Activated CD4-positive, alpha-beta T cell treated with anti-CD3 and anti-CD28 coated beads for 24 hours (primary cell): ENCODE measurements at places on chromosomes 3 and 15.

GRCh38 chr15:57198654-57199291, 177.5 kb upstream of the CGNL1 start:
- DNase-seq: no peak

GRCh38 chr15:77071305-77072223, 655 bp upstream of the TSPAN3 start:
- DNase-seq: no peak

DNA sequence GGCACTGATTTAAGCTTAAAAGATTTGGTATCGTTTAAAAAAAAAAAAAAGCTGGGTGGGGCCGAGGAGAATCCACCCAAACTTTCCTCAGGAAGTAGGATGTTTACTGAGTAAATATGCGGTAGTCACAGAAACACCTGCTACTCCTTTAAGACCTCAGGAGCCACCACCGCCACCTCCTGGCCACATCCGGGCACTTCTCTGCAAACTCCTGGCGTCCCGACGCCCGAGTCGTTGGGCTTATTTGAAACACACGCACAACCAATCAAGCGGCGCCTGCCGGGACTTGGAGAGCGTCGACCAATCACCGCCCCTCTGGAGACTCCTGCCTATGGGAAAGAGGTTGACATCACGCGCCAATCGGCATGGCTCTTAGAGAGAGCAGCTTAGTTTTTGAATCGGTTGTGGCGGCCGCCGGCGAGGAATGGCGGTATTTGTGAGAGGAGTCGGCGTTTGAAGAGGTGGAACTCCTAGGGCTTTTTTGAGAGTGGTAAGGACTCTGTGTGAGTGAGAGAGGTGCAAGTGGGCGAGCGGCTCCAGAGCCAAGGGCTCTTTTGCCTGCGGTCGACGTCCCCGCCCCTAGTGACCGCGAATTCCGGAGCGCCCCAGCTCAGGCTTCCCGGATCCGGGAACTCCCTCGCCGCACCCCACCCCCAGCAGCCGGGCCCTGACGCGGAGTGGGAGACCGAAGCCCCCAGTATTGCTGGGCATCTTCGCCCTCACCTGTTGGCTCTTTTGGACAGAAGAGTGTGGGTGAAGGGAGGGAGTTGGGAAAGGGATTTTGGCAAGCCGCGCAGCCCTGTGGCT, at the start of gene ECT2:
ECT2 (plus strand) TSS at position 359 of the 807 bp plus-strand sequence. CDS start 3,805 bp downstream, outside the sequence.
- DNase-seq: peak; percentile 93

GRCh38 chr3:150410311-150411105, 2.4 kb downstream of the TSC22D2 start:
- DNase-seq: peak; percentile 10

DNA sequence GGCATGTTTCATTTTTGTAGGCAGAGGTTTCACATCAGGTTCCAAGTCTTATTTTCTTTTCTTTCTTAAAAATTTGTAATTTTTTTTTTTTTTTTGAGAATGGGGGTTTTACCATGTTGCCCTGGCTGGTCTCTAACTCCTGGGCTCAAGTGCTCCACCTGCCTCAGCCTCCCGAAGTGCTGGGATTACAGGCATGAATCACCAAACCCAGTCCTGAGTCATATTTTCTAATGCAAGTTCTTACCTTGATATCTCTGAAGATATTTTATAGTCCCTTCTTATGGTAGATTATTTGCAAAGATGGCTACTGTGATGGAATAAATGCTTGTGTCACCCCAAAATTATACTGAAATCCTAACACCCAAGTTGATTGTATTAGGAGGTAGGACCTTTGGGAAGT, 63.8 kb downstream of the SLC9A9 start:
- DNase-seq: no peak

DNA sequence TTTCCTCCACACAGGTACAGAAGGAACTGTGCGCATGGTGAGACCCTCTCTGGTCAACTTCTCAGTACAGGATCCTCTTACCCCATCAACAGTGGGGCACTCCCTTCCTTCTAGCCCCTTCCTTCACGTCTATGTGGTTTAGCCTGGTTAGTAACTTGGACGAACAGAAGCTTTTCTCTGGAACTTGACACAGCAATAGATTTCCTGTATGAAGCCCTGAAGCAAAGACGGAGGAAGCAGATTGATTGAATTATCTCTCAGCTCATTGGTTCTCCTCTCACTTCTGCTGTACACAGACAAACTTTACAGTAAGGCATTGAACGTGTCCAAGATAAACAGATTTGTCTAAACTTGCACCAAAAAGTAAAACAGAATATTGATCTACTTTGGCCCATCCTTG, at the start of gene CD200R1:
CD200R1 (minus strand) TSS at position 210 of the 400 bp plus-strand sequence. CDS start 246 bp downstream, outside the sequence.
- DNase-seq: no peak

GRCh38 chr3:184523825-184524615, 37.6 kb upstream of the EPHB3 start:
- DNase-seq: no peak

DNA sequence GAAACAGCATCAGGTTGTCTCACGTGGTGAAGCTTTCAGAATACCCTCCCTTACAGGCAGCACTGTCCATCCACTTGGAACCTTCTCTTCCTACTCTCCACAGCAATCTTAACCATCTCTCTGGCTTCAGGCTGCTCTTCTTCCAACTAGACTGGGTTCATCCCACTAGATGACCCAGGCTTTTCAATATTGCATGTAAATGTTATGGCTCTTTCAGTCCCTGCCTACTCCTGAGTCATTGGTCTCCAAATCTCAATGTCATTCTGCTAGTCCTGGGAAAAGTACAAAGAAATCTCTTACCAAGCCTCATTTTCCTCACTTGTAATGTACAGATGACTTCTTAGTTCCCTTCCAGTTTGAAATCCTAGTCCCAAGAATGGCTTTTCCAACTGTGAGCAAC, 109.7 kb upstream of the CTNNB1 start:
- no peak for DNase-seq

- peak; percentile 53 for DNase-seq
These were observed 21.6 kb upstream of the PAK6 start for GRCh38 chr15:40217166-40217824.

DNA sequence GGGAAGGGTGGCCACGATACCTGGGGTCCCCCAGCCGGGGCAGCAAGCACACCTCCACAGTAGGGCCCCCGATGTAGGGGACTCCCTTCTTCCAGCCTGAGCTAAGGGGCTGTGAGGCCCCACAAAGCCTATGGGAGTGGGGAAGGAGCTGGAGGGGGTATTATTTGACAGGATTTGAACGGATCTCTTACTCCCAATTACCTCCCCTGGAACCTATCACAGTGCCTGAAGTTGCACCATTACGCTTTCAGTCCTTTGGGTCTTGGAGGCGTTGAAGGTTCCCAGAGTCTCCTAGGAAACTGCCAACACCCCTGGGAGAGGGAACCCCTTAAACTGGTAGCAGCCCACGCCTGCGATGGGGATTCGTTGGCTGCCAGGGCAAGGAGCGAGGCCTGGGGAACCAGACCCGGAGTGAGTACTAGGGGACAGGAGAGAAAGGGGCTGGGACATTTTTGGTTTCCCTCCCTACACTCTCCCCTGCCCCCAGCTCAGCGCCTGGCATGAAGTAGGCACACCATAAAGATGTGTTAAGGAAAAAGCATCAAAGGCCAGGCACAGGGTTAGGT, 409 bp upstream of the LHFPL4 start:
- DNase-seq: no peak

DNA sequence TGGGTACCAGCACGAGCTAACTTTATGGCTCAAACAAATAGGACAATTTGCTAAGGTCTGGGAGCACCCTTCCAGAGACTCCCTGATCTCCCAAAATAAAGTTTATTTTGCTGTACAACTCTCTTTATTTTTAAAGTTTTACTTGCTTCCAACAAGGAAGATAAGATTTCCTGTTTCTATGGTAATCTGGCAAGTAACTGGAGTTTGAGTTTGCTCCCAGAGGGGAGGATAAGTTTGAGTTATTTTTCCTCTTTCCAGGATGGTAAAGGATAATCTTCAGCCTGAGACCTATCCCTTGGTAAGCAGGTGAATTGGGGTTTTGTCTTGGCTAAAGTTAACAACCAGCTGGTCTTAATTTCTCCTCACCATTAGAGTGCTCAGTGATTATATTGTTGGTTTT, 1019.4 kb upstream of the ALCAM start:
- DNase-seq: no peak

DNA sequence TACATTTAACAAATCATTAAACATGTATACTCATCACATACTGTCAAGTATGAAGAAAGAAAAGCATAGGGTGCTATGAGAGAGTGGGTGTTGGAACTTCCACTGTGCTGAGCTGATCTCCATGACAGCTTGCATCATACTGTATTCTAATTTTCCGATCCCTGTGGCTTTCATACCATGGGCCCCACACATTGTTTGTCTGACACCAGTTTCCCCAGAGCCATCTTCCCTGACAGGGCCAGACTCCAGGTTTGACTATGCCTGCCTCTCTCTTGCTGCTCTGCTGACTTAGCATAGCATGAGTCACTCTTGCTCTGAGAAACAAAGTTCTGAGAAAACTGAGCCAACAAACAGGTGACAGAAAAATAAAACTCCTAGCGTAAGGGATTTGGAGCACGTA, 37.0 kb upstream of the CASR start:
- DNase-seq: peak; percentile 37

DNA sequence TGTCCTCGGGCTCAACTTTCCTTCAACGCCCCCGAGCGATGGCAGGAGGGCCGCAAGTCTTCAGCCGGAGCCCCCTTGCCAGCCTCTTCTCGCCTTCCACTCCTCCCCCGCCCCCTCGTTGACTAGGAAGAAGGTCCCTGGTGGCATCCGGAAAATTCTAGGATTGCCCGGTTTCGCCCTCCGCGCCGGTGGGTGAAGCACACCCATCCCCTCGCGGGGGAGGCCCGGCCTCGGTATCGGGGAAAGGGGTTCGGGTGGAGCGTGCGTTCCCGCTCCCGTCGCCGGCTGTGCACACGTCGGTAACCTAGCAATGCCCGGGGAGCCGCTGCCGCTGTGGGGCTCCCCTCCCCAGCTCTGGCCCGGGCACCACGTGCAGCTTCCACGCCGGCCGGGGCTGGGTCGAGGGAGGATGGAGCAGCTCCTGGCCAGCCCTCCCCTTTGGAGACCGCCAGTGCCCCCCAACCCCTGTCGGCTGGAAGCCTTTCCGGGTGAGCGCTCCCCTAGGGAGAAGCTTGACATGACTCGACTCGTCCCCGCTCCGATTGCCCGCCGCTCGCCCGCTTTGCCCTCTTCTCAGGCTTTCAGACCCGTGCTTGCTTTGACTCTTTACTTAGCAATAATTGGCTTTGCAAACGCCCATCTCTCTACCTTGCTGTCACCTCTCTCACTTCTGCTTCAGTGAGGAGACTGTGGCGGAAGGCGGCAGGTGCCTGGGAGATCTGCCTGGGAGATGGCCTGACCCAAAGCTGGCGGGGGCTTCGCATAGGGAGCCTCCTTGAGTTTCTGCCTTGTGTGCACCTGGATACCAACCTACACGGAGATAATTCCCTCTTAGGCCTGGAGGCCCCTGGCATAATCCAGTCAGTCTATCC, 1.3 kb downstream of the CACNA1D start:
- no peak for DNase-seq

DNA sequence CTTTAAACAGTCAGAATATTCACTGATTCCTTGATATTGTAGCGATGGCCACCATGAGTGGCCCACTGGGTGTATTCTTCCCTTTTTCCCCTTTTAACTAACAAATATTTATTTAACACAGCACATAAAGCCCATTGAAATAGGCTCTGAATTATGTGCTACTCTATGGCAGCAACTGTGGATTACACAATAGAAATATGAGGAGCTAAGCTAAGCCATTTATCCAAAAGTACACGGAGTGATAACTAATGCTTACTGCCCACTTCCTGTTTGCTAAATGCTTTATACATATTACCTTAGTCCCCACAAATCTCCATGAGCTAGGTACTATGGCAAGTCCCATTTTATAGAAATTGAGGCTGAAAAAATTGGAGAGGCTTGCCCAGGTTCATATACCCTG, 17.9 kb downstream of the ILDR1 start:
- no peak for DNase-seq

- DNase-seq: no peak
These were observed 16.7 kb downstream of the KCNMB3 start for GRCh38 chr3:179234199-179234598.

DNA sequence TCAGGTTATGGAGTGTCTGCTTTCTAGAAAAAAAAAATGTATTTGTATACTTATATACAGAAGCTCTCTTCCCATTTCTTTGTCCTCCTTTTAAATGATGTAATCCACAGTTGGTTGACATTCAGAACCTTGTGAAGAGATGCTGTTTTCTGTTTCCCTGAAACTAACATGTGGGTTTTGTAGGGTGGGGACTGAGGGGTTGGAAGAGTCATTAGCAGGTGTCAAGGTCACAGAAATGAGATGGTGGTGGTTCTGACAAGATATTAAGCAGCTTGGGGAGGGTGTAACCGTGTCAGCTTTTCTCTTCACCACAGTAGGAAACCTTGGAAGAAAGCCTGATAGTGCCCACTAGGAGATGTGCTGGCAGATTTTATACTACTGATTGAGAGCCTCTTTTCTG, 2.4 kb downstream of the RASA2 start:
- peak; percentile 21 for DNase-seq

GRCh38 chr3:21668012-21668411, 83.0 kb downstream of the ZNF385D start:
- no peak for DNase-seq

- no peak for DNase-seq
These were observed 33.8 kb downstream of the DNASE1L3 start for GRCh38 chr3:58176827-58177489.

DNA sequence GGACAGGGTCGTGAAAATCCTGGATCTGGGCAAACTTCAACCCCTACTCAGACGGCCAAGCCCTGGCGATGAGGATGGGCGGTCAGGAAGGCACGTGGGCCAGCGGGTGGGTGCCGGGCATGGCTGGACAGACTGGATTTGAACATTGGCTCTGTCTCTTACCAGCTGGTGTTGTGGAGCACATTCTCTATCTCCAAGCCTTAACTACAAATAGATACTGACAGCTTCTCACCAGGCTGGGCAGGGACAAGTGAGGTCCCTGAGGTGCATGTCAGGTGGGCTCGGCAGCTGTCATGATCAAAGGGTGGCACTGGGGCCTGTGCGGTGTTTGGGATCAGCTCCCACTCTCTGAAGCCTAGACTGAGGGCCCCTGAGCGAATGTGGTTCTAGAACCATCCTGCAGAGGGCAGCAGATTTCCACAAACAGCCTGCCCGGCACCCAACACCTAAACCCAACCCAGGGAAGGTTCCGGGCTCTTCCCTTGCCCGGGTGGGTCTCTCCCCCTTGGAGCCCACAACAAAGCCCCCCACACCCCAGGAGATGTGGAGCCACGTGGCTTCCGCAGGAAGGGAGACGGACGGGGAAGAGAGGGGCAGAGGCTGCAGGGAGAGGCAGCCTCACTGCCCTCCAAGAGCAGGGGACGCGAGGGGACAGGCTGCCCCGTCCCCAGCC, 58.4 kb downstream of the RGMA start:
- DNase-seq: peak; percentile 42
